ENCODE measurements at places on chromosomes 1 and 21.

GRCh38 chr1:112762541-112763500 is 47.7 kb upstream of the PPM1J start:
- no peak for DNase-seq

- DNase-seq, result no peak
These were observed 42.8 kb upstream of the MAGOH start for GRCh38 chr1:53281133-53281532.

DNA sequence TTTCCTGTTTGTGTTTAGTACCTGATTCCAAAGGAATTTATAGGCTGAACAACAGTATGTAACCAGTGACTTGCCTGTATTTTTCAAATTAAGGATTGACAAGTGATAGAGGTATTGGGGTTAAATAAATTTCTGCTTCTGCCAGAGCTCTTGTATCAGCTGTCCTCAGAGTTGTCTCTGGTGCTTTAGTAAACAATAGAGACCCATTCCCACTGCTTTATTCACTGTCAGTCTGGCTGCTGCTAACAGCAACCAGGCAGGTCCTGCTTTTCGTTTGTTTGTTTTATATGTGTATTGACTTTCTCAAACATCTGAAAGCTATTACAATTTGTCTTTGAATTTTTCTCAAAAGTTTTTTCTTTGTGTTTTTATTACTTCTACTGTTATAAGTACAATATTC is 76.1 kb downstream of the OLFM3 start:
- no peak for DNase-seq

- DNase-seq, result no peak
These were observed 27.2 kb upstream of the NFIA start for GRCh38 chr1:61055110-61055614.

- no peak for DNase-seq
These were observed 94.8 kb upstream of the DISP3 start for GRCh38 chr1:11384170-11384554.

DNA sequence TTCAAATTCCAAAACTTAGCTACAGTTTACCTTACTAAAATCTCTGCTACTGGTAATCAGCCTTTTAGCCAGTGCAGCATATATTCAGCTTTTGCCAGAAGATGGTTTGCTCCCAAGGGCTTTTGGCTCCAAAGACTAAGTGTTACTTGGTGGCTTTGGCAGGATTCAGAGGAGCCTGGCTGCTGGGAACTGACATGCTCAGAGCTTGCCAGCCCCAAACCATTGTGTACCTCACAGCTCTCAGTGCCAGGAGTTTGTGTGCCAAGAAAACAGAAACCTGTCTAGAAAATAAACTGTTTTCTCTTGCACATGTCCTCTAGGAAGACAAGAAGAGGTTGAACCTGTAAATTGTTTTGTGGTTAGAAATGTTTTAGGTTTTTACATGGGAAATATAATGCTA is 315.9 kb downstream of the ST6GALNAC3 start:
- no peak for DNase-seq

DNA sequence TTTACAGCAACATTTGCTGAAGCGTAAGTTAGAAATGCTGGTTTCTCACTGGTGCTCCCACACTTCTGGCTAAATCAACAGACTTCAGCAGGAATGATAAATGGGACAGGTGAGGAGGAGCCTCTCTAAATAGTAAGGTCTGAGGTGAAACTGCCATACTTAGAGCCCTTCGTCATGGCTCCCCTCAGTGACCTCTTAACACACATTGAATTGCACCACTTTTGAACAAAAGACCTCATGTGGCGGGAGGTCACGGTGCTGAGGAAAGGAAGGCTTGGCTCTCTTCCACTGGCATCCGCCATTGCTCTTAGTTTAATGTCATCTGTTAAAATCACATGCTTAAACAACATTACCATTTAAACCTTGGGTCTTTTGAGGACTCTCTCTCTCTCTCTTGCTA is 3.4 kb downstream of the MAP3K7CL start:
- DNase-seq, result no peak

DNA sequence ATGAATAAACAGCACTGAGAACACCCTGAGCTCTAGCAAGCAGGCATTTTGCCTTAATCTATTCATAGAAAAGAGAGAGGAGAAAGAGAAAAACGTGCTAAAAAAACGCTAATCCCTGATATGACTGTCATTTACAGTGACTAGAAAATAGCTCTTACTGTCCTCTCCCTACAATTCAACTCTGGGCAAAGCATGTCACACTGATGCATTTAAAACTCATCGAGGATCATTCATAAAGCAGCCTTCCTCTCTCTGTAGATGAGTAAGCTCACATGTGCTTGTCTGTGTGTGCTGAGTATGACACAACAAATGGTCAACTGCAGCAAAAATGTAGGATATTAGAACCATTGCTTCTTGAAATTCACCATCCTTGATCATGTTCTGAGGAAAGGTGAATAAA is 109.0 kb downstream of the SGIP1 start:
- no peak for DNase-seq

DNA sequence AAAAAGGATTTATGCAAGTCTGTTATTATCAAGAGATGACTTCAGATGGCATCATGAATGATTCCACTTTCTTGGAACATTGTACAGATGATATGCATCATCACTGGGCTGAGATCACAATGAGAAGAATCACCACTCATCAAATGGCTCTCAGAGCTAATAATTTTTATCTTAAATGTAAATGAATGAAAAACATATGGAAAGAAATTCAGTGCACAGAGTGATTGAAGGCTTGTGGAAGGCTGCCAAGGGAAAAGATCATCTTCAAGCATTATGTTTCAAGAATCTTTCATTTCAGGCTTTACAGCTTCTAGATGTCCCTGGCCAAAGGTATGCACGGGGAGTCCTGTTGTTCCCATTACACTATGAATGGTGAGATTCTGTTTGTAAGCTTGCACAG is 955.7 kb downstream of the TTLL7 start:
- no peak for DNase-seq

DNA sequence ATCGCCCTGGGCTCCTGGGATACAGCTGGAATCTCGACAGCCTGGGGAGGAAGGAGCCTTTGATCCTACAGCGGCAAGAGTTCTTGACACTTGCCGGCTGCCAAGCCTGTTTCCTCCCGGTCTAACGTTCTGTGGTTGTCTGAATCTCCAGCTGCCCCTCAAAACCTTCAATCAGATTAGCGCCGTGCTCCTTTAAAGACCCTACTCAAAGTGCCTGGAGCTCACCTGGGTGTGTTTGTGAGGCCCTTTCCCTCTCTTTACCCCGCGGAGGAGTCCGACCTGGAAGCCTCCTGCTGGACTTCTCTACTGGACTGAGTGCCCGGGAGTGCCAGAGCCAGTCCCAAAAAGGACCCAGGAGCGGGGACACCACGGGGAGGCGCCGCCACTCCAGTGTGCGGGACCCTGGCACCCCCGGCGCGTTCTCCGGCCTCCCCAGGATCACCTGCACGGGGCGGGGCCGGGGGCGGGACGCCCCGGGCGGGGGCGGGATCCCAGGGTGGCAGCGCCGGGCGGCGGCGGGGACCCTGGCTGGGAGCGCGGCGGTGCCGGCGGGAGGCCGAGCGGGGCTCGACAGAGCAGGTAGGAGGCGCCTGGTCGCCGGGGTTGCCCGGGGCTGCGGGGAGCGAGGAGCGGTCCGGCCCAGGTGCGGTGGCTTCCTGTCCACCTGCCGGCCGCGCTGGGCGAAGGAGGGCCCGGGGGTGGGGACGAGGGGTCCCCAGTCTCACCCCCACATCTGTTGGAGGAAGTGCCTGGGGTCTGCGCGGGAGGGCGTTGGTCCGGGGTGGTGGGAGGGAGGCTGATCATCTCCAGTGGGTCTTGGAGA is at the start of gene NCMAP:
Gene NCMAP, plus strand, starts transcription at position 497 of the 823 bp plus-strand sequence. CDS start 39,344 bp downstream, outside the sequence.
- no peak for DNase-seq

DNA sequence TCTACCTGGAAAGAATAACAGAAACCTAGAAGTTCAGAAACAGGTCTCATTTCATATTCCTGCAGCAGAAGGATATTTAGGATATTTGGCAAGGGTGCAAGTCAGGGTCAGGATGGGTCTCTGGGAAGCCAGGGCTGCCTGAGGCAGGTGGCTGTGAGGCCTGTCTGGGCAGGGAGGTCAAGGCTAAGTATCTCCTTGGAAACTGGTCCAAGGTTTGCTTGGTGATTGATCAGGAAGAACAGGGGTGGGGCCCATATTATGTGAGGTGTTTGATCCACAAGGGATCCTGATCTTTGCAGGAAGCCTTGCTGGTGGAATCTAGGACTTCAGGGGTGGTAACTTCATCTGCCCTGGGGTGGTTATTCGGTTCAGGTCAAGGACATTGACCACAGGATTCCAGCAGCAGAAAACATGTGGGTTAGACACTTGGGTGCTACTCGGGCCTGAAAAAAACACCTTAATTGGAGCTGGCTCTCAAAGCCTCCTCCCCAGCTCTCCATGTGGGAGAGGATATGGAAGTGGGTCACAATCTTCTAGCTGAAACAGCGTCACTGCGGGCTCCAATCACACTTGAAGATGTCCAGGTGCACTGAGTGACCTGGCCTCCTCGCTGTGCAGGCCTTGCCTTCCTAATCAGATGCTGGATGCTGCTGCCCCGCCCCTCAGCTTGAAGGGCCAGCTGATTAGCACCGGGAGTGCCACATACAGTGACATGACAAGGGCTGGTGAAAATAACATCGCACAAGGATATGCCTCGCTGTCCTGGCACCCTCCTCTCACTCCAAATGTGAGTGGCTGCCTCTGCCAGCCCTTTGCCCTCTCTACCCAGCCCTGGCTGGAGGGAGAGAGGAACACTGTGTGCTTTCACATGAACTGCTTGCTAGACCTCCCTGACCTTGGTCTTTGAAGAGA is 8.7 kb downstream of the CTNNBIP1 start:
- DNase-seq, result no peak

GRCh38 chr1:1020000-1020404 is at the start of gene AGRN:
AGRN (plus strand) TSS chr1:1020120; CDS start chr1:1020173, 53 bp downstream.
- no peak for DNase-seq

- no peak for DNase-seq
These were observed 781.6 kb downstream of the ADGRL2 start for GRCh38 chr1:82582347-82582746.

DNA sequence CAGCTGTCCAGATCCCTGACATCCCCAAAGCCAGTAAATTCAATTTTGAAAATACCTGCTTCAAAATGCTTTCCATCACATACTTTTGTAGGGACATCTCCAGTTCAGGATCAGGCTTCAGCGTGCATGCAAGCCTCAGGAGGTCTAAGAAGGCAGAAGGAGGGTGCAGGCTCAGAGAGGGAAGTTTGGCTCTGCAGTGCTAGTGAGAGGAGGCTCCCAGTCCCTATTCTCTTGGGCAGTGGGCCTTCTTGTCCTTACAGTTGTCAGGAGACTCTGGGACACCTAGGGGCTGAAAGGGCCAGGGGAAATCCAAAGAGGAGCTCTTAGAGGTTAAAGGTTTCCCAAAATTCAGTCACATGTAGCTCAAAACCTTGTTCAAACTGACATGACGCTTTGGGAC is 20.1 kb downstream of the ADCY10 start:
- DNase-seq, result no peak

- DNase-seq, result no peak
These were observed 8.5 kb upstream of the ARF1 start for GRCh38 chr1:228073857-228074545.

- peak; percentile 15 for DNase-seq
These were observed 125.7 kb upstream of the CXADR start for GRCh38 chr21:17387030-17387617.

DNA sequence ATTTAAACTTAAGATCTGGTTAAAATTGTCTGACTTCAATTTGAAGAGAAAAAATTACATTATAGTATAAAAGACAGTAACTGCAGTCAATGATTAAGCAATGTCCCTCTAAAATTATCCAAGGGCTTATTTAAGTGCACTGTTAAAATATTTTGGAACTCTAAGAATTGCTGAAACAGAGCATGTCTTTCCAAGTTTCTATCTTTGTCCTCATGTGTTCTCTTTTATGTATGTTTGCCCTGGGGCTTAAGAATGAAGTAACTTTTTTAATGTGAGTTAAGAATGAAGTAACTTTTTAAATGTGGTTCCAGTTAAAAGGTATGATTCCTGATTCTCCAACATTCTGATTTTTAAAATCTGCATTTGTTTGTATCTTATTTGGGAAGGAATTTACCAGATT is 69.0 kb upstream of the MARK1 start:
- DNase-seq, result no peak

DNA sequence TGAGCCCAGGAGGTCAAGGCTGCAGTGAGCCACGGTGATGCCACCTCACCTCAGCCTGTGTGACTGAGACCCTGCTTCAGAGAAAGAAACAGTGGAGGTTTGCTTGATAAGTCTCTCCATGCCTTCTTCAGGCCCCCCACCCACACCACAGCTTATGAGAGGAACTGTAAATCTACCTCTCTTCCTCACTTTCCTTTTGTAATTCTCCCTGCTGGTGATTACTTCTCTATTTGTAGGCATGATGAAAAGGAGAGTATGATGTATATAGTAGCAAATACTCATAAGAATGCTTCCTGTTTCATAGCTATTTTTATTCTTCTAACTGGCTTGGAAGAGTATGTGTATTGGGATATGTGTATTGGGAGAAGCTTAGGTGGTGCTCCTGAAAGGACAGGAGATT is 186.3 kb downstream of the VPS13D start:
- DNase-seq, result no peak

DNA sequence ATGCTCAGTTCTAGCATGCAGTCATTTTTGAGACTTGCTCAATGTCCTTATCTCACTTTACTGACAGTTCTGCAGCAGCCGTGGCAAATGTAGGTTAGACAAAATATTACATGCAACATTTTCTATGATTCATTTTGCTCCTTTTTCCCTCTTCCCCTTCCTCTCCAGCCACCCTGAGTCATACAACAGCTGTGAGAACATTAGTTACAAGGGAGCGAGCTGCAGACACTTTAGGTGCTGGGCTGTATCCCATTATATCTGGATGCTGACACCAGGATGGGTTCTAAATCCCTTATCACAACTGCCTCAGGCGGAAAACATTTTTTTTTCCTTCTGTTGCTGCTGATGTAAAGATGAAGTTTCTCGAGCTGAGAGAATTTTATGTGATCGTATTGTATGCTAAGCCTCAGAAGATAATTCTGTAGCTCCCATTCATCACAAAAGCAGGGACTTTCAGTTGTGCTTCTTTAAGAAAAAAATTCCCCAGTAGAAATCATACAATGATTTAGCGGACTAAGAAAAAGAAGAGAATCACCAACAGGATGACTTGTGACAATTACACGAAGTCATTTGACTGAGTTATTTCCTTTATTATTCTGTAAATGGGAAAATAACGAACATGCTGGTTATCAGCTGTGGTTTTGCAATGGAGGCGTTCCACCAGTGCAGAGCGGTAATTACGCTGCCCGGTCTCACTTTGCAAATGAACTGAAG is 345.0 kb downstream of the DISC1 start:
- no peak for DNase-seq

DNA sequence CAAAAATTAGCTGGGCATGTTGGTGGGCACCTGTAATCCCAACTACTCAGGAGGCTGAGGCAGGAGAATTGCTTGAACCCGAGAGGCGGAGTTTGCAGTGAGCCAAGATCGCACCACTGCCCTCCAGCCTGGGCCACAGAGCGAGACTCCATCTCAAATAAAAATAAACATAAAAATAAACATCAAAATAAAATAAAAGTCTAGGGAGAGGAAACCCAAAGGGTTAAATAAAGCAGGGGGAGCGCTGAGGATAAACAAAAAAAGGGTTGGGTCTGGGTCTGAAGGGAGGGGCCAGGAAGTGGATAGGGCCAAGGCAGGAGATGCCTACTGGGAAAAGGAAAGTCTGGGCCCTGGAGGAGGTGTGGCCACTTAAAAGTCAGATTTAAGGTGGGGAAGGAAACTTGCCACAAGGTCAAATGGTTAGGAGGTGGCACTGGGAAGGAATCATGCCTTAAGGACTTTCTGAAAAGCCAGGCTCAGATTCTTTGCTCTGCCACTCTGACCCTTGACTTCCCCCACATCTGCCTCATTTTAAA is 150.0 kb downstream of the ADSS2 start:
- no peak for DNase-seq

- no peak for DNase-seq
These were observed 54.8 kb upstream of the CD34 start for GRCh38 chr1:207965392-207966387.

Measured in stimulated activated effector memory CD8-positive, alpha-beta T cell treated with anti-CD3 and anti-CD28 coated beads, Interleukin-12 subunit alpha, Interleukin-12 subunit beta, amount 100 ng/mL, for 72 hours (primary cell).